Activated CD8-positive, alpha-beta memory T cell treated with anti-CD3 and anti-CD28 coated beads for 1 hour (primary cell): ENCODE measurements at places on chromosomes 12 and 14.

DNA sequence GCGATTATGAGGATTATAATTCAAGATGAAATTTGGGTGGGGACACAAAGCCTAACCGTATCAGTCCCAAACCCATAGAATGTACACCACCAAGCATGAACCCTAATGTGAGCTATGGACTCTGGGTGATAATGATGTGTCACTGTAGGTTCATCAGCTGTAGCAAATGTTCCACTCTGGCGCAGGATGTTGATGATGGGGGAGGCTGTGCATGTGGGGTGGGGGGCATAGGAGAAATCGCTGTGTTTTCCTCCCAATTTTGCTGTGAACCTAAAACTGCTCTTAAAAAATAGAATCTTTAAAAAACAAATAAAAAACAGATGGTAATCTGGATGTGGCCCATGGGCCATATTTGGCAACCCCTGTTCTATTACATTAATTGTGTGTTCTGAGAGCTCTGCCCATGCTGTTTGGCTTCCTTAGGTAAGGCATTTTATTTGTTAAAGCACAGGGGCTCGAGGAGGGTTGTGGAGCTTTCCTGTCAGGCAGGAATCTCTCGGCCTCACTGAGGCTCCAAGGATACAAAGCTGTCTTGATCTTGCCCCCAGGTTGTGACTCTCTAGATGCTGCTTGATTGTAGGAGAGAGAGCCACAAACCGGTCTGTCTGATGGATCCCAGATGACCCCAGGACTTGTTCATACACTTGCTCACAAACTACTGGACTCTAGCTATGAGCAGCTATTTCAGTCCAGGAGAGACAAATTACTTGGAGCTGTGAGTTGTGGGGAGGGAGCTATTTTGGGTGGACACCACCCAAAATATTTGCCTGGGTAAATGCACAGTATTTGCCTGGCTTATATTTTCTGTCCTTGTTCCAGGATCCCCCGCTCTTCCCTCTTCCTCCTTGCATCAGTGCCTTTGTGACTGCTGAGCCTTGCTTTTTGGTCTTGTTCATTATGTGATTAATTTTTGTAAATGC, 340.2 kb downstream of the MED13L start:
- no peak for DNase-seq

- no peak for DNase-seq
Measured at GRCh38 chr12:32265951-32266350, 133.4 kb upstream of the FGD4 start.

DNA sequence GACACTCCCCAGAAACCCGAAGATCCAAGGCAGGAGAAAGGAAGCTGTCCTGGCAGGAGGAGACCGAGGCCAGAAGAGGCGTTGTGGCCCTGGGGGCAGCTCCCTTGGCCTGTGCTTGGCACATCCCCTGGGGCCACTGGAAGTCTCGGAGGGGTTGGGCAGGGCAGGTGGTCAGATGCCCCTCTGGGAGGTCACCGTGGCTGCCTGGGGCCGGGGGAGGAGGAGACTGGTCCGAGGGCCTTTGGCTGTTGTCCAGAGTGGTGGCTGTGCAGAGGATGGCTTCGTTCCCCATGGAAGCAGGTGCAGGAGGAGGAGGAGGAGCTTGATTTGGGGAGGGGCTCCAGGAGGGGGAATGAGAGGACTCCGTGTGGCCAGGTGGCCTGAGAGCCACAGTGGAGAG, 3.3 kb upstream of the NUDT14 start:
- DNase-seq = no peak

- no peak for DNase-seq
Measured at GRCh38 chr12:116354950-116355783, 77.7 kb upstream of the MED13L start.

GRCh38 chr12:26473291-26473690, 277.9 kb downstream of the SSPN start:
- no peak for DNase-seq

- DNase-seq = no peak
Measured at GRCh38 chr12:22880331-22880730, 255.4 kb downstream of the ETNK1 start.

GRCh38 chr12:83932011-83932410, 980.6 kb downstream of the SLC6A15 start:
- no peak for DNase-seq

GRCh38 chr14:21093018-21093417, 5.4 kb downstream of the ZNF219 start:
- no peak for DNase-seq

DNA sequence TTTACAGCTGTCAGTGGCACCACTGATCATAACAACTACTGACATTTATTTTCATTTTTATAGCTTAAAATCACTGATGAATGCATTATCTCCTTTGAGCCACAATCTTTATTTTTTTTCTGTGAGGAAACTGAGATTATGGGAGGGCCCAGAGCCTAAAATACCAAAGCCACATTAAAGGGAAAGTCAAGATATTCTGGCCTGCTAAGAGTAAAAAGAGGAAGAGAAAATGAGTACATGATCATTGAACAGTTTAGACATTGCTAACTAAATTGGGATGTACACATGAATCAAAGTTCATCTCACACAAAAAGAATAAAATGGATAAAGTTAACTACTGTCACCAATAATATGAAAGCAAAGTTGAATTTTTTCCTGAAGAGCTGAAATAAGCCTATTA, 170.5 kb upstream of the GARIN2 start:
- DNase-seq = no peak

DNA sequence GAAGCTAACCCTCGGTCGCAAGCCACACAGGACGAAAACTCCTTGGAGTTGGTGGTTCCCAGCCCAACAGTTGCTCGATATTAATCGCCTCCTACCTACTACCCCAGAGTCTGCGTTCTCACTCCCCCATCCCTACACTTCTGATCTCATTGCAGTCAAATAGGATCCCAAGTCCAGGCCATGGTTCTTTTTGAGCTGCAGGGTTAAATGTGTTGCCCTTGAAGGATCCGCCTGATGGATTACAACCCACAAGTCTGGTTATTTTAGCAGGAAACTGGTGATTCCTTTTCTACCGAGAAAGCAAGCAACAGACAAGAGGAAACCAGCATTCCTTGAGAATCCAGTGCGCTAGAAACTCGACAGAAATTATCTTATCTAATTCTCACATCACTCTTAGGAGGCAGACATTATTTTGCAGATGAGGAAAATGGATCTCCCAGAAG, 785 bp upstream of the NIN start:
- DNase-seq = no peak
